ENCODE measurements at places on chromosomes 6 and 20. TPM values are rescaled to one million over a fixed set of nuclear protein-coding genes. Genes with fewer than 3 reads are reported as not detected.

FAM217A gene
- 0.31 TPM for polyA plus RNA-seq

SPATS1 gene
- polyA plus RNA-seq = not detected

SLC4A11 gene
- polyA plus RNA-seq = 0.29 TPM

ARMC2 gene
- polyA plus RNA-seq = 2.8 TPM

RAET1G gene
- 1.2 TPM for polyA plus RNA-seq

RAD21L1 gene
- polyA plus RNA-seq = not detected

AFG1L gene
- 1.8 TPM for polyA plus RNA-seq

C6orf52 gene
- 2.5 TPM for polyA plus RNA-seq

AVP gene
- not detected for polyA plus RNA-seq

CAGE1 gene
- not detected for polyA plus RNA-seq

PNPLA1 gene
- 0.15 TPM for polyA plus RNA-seq

CFAP206 gene
- 0.22 TPM for polyA plus RNA-seq

CST5 gene
- polyA plus RNA-seq = 0.39 TPM

ENPP4 gene
- 9.1 TPM for polyA plus RNA-seq

C20orf96 gene
- 3.5 TPM for polyA plus RNA-seq

FYN gene
- 56.7 TPM for polyA plus RNA-seq

PSORS1C1 gene
- 0.02 TPM for polyA plus RNA-seq

KCNQ2 gene
- 0.10 TPM for polyA plus RNA-seq

SLX4IP gene
- polyA plus RNA-seq = 1.1 TPM

TRIM10 gene
- polyA plus RNA-seq = not detected
